ENCODE measurements at places on chromosomes 5 and 9.

DNA sequence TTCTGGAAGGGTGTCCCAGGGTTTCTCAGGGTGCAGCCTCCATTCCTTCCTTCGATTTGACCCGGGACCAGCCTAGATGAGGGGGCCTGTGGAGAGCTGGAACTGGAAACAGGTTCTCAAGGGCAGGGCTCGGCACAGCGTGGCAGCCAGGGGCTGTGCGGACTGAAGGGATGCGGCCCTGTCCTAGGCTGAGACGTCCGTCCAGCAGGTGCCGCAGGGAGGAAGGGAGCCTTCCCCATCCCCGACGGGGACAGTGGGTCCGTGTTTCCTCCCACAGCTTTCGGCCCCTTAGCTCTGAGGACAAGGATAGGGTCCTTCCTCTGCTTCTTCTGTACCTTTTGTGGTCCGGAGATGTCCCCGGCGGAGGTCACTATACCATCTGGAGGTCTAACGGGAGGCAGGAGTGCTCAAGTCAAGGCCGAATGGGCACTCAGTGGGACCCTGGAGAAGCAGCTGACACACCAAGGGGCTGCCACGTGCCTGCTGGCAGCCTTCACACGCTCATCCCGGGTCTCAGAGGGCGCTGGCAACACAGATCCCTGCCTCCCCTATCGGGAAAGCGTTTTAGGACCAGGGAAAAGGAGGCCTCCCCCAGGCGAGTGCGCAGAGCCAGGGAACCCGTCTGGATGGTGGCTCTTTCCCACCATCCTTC lies 49.9 kb downstream of the USP20 start:
- DNase-seq: no peak

DNA sequence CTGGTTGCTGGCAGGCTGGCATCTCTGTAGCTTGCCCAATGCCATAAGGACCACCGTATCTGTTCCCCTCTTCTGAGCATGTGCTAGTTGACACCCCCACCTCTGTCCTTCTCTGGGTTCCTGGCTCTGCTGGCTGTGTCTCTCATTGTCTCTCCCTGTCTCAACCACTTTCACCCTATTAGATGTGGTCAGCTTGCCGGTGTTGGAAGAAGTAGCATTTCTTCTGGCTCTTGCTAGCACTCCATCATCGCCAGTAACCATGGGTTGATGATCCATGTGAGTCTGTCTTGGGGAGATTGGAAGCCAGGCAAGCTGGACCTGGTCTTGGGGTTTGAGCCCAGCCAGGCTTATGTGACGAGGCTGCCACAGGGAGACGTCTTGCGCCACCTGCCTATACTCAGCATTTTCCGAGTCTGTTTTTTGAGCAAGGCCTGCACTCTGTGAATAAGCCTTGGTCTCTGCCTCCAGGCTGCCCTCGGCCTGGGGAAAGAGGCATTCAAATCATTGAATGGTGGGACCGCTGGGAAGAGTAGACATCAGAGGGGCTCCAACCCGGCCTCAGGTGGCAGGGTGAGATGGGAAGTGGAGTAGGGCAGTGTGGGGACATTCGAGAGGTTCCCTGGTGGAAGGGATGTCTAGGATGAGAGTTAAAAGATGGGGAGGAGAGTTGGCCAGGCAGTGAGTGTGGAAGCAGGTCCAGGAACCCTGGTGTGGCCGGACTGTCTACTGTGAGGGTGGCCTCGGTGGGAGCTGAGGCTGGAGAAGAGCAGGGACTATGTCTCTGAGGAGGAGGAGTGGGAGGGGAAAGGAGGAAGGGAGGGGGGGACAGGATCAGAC lies 74.3 kb downstream of the ZNF618 start:
- no peak for DNase-seq

DNA sequence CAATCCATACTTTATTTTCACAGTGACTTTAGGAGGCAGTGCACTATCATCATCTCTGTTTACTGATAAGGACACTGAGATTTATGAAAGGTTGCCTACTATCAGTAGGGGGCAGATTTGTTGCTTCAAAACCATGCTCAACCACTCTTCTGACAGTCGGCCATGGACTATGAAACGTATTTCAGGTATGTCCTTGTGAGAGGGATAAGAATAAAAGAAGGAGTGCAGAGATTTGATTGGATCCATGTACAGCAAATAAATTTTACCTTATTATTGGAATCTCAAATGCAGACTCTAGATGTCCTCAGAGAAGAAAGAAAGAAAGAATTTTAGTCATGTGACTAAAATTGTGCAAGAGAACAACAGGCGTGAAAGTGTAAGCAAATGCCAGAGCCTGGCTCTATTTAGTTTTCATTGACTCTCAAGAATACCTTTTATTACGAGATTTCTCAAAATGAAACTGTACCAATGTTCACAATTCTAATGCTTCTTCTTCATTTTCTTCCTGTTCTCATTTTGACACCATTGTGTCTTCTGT lies 296.6 kb upstream of the RASA1 start:
- no peak for DNase-seq

GRCh38 chr5:14331386-14331781 lies 188.2 kb downstream of the TRIO start:
- DNase-seq: no peak

GRCh38 chr9:133956520-133957076 lies 35.5 kb downstream of the VAV2 start:
- no peak for DNase-seq

DNA sequence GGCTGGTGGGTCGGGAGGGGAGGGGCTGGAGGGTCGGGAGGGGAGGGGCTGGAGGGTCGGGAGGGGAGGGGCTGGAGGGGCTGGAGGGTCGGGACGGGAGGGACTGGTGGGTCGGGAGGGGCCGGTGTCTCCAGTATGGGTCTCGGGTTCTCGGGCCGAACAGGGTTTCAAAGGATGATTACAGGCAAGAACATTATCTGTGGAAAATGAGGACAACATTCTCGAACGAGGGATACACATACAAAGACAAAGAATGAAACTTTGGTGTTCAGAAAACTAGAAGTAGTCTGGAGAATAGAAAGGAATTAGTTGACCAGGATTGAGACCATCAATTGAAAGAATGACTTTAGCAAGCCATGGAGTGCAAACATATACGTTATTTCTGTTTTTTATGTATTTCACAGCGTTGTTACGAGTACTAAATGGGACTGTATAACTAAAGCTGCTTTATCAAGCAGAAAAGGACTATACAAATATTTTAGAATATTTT lies 360 bp upstream of the ZCCHC10 start:
- no peak for DNase-seq

DNA sequence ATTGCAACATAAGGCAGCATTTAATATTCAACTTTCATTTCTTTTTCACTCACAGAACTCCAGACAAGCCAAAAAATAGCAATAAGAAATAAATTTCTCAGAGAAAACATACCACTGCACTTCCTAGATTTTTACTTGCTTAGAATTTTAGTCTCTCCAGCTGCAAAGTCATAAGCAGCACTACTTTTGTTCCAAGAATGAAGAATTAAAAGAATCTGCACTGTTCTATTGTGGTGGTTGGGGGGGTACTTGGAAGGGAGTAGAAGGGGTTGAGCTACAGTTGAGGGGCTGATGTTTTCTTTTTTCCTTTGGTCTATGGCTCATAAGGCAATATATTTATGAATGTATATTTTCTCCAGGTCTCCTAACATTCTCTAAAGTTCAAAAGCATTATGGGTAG lies 144.5 kb downstream of the KIAA0825 start:
- DNase-seq: no peak

GRCh38 chr9:129909851-129910250 lies 74.6 kb downstream of the USP20 start:
- no peak for DNase-seq

GRCh38 chr5:32814620-32815019 lies 103.5 kb downstream of the NPR3 start:
- DNase-seq: no peak

- no peak for DNase-seq
These were observed 1.6 kb downstream of the SKP1 start for GRCh38 chr5:134174841-134175839.

DNA sequence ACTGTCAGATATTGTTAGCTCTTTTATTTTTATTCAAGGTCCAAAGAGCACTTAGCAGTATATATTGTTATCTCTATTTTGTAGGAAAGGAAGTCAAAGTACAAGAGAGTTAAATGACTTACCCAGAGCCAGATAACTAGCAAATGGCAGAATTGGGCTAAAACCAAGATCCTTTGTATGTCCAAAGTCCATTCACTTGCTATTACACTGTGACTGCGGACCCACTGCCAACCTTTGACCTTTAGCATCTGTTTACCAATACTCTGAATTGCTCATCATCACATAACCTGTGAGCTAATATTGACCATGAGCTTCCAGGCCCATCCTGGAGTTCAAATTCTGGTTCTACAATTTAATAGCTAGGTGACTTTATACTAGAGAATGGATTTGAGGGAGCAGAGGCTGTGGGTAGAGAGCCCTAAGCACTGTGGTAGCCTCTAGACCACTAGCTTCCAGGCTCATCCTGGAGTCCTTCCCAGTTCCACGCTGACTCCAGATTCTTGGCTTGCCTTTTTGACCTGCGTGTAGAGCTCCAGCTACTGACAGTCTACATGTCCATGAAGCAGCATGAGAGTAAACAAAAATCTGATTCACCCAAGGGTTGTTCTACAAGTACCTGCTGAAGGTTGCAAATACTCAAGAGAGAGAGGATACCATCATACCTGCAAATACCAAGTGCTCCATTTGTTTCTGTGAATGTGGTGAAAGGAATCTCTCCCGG lies 424.0 kb downstream of the SH3GL2 start:
- DNase-seq: no peak

GRCh38 chr9:92686954-92687353 lies 17.0 kb upstream of the IPPK start:
- no peak for DNase-seq

DNA sequence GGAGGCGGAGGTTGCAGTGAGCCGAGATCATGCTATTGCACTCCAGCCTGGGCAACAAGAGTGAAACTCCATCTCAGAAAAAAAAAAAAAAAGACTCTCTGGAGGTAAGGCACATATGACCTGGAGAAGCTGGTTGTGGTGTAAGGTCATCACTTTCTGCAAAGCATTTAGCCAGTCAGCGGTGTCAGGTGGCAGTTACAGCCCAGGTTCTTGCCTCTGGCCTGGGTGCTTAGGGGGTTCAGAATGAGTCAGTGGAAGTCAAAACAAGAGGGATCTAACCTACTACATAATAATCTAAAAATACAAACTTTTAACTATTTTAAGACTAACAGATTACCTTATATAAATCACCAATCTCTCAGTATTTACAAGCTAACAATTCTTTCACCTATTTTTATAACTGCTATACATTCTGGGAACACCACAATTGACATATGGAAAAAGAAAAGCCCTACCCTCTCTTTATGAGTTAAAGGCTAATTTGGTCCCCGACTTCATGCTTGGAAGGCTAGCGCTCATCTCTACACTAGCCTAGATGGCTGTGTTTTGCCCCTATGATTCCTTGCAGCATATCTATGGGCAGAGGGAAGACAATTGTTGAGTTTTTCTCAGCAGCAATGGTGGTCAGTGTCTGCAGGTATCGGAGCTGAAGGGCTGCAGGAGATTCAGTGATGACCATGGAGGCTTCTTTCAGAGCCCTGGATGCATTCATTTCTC lies 29.2 kb downstream of the STOM start:
- no peak for DNase-seq

DNA sequence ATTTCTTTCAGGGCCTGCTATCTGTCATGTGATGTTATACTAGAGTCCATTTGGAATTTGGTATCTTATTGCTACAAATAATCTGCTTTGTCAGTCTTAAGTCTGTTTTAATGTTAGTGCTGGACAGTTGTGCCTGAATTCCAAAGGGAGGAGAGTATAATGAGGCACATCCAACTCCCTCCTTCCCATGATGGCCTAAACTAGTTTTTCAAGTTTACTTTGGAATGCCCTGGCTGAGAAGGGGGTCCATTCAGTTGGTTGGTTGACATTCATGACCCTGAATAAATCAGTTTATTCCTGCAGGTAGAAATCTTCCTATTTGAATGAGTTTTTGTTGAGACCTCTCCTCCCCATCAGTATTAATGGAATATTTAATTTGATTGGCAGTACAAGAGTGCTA lies 9.4 kb upstream of the LRRTM2 start:
- no peak for DNase-seq

DNA sequence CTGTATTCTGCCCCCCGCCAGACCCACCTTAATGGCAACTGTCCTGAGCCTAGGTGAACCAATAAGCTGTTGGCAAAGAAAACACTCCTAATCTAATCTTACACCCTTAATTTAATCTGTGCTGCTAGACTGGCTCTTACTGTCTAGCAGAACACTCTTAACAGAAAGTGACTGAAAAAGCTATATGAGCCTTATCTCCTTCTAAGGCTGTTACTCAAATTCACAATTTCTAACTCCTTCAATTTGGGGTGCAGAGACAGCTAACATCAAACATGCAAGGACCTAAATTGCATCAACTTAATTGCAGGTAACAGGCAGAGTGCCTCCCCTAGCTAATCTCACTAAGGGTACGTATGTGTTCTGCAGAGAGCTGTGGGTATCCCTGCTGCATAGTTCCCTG lies 49.5 kb upstream of the MAP1B start:
- DNase-seq: no peak

GRCh38 chr5:101080462-101081240 lies 177.6 kb upstream of the ST8SIA4 start:
- DNase-seq: no peak

- DNase-seq: no peak
These were observed 186.0 kb downstream of the NR2F1-AS1 start for GRCh38 chr5:93395010-93395409.

DNA sequence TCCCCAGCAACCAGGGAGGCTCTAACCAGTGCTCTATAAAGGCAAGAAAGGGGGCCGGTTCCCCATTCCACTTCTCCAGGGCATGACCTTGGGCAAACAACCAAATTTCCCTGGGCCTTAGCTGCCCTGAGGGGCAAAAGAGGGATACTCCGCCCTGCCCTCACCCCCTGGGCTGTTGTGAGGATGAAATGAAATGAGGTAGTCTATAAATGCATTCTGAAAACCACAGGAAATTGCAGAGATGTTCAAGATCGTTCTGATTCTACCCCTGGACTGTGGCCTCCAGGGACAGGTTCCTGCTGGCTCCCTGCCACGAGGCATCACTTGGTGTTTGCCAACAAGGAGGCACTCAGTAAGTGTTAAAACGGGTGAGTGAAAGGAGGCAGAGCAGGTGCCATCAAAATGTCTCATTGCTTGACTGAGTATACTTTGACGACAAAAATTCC lies 5.7 kb downstream of the RAPGEF1 start:
- peak; percentile 57 for DNase-seq

GRCh38 chr5:109373932-109374331 lies 35.8 kb downstream of the PJA2 start:
- DNase-seq: no peak

DNA sequence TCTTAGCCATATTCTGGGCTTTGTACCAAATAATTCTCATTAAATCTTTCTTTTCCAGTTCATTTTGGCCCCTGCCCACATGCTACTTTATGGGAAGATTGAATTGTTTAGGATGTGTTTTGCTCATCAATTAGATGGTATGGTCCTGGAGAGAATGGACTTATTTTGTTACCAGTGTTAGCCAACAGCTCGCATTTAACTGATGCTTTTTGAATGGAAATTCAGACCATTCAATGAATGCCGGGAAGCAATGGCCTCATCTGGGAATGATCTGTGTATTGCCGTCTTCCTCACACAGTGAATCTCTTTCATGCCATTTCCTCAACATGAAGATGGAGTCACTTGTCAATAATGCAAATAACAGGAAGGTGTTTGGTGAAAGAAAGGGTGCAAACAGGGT lies 370.6 kb upstream of the PIK3R1 start:
- DNase-seq: no peak
